ENCODE measurements at places on chromosomes 2 and 18.

GRCh38 chr18:58649966-58650816 lies 21.1 kb upstream of the MALT1 start:
- peak; percentile 24 for DNase-seq

GRCh38 chr18:32975501-32975900 lies 202.7 kb upstream of the KLHL14 start:
- no peak for DNase-seq

DNA sequence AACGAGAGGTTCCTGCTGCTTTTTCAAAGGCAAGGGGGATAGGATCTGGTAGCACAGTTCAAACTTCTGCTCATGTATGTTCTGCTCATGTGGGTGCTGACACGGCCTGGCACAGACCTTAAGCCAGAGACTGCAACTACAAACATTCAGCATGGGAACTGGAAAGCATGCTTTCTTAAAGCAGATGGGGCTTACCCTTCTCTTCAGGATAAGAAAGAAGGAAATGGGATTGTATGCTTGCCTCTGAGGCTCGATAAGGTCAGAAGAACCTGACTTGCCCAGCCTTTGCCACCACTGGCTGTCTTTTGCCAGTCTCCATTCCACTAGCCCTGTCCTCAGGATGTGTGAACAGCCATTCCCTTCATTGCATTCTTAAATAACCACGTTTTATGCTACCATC lies 10.7 kb downstream of the DOCK10 start:
- DNase-seq = no peak

DNA sequence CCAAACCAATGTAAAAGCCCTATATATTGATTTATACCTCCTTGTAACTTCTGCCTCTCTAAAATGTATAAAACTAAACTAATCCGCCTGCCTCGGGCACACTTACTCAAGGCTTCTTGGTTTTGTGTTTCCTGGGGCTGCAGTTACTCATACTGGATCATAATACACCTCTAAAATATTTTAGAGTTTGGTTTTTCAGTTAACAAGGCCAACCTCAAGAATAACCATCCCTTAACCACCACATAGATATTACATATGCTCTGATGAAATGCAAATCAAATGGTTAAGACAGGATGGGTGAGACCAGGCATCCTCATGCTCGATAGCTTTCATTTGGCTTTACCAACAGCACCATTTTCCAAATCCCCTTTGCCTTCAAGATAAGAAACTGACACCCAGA lies 46.4 kb downstream of the UXS1 start:
- DNase-seq = no peak

GRCh38 chr2:215933151-215933550 lies 80.2 kb downstream of the MREG start:
- DNase-seq = no peak

- DNase-seq = no peak
These were observed 567.5 kb downstream of the SLC4A3 start for GRCh38 chr2:220194630-220195584.

DNA sequence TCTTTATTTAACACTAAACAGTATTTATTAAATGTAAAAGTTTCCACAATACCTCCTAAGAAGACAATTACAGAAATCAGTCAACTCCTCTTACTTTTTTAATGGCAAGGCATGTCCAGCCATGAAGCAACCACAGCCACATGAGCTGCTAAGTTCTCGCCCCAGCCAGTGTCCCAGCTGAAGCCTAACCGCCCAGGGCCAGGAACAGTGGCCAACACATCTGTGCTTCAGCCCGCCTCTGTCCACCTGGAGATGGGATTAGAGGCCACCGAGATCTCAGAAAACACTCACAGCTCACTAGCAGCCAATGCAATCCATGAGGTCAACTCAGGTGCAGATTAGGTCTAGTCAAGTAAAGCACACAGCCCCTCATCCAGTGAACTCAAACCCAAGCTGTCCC lies 40.2 kb downstream of the PID1 start:
- DNase-seq = no peak

DNA sequence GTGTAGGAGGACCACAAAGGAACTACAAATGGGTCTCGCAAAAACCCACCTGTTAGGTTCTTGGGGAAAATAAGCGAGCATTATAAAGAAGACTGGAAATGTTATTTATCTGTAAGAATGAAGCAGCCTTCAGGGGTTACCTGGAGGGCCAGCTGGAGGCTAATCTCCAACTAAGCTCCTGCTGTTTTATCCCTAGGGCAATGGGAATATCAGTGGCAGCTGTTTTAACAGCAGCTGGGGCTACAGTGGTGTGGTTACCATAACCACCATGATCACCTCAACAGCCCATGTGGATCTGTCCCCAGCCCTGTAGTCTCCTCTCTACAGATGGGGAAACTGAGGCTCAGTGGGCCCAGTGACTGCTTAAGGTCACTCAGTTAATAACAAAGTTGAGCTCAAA lies 108.1 kb downstream of the FTCDNL1 start:
- no peak for DNase-seq

DNA sequence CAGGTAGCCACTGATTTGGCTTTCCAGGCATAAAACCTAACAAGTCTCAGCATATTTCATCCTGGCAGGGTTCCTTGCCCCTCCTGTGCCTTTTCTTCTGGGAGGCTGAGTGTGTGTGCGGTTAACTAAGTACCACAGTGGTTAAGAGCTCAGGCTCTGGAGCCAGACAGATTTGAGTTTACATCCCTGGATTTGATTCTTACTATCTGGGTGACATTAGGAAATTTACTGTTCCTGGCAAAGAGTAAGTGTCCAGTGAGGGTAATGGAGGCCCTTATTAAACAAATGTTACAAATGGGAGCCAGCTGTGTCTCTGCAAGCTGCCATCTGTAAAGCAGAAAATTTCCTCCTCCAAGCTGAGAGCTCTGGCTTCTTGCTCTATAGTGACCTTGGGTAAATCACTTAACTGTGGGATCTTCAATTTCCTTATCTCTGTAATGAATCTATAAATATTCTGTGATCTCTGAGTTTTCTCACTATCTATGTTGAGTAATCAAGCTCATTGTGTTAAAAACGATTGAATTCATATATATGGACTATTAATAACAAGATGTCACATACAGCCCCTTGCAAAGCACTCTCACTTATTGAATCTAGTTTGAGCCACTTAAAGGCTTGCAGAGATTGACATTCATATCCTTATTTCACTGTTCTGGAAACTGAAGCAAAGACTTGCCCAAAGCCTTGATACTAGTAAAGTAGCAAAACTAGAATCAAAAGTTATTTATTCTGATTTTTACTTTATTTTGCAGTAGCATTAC lies 6.5 kb upstream of the COBLL1 start:
- no peak for DNase-seq

DNA sequence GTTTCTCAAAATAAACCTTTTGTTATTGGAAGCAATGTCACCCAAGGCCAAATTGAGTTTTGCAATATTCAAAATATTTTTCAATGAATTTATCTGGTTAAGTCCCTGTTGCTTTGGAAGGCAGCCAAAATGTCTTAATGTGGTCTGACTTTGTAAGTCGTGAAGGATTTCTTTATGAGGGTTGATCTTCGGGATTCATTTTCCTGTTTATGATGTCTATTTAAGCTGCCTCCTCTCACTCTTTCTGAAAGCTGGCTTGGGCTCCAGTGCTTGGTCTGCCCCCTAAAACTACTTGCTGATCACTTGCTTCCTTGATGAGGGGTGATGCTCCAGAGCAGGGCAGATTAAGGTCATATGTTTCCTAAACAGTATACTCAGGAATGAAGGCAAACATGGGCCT lies 141.1 kb downstream of the ANTXR1 start:
- DNase-seq = no peak

GRCh38 chr2:173963323-173963816 lies 1.8 kb downstream of the SP3 start:
- DNase-seq = peak; percentile 75

DNA sequence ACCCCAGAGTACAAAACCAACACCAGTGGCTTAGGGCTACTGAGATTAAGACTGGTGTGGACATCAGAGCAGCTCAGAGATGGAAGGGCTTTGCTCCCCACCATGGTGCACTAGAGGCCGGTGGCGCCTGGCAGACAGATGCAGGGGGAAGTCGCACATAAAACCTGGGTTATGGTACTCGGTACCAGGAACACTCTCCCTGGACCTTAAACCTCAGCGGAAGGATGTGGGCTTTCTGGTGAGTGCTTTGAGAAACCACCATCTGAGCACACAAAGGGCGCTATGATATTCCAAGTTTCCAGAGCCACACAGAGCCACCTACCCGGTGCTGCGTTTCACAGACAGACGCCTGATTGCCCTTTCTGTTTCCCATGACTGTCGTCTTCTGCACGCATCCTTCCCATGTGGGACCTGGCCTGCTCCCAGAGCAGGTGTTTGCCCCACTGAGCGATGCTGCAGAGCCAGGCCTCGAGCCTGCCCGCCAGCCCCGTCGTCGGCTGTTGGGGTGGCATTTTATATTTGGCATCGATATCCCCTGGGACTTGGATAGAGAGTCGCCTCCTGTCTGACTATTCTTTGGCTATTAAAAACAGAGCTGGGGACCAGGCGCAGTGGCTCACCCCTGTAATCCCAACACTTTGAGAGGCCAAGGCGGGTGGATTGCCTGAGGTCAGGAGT lies 89.5 kb upstream of the ODC1 start:
- DNase-seq = no peak

DNA sequence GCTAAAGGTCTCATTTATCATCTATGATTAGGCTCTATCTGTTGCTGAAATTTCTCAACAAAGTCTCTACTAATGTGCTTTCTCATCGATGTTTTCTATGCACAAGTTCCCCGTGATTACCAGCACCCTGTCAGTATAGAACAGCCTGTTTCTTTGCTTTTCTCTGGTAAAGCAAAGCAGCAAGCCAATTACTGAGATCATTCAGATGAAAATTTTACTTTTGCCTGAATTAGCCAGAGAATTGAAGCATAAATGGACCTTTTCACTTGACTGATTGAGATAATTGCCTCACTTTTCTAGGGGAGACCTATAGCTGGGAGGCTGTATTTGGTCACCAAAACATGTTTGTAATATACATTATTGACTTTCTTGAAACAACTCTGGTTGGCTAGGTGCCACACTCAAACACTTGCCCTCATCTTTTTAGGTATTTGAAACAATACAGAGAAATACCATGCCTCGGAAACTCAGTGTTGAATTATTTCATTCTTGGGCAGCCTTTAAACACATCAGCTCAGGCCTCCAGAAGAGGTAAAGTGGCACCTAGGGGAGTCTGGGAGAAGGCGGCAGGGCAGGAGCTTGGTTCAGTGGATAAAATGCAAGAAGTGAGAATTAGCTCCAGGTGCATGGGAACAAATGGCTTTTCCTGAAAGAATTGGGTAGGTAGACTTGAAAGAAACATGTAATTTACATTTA lies 96.2 kb downstream of the GALNT3 start:
- no peak for DNase-seq

DNA sequence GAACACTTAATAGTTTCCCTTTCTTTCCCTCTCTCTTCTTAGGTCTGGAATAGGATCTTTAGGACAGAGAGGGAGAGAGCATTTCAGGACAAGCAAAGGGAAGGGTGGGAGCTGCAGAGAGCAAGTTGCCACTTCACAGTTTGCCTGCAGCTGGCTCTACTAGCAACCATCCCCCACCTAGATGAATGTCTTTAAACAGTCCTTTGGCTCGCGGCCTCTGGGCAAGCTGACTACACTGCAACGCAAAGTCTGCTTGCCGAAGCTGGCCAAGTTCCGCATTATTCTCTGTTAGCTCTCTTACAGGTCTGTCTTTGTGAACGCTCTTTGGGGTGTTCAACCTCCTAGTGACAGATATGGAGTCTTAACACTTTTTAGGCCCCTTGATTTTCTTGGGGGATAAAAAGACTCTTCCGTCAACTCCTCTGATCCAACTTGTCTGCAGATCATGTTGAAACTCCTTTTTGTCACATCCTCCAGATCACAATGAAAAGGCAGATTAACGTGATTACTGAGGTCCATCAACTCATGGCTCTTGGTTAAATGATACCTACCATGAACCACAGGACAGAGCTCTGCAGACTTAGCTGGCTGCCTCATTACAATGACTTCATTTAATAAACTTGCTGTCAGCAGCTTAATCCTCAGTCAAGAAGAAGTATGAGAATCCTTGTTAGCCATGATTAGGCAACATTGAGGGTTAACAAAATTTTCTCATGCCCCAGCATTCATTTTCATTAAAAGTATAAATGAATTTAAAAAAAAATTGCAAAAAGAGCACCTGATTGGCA lies 74.6 kb downstream of the SLC4A3 start:
- DNase-seq = peak; percentile 7
